ENCODE measurements at places on chromosomes 12 and 14.
A peak's percentile ranks its signal among the peaks of the same experiment; 100 is the strongest.

GRCh38 chr14:102931580-102932285, 9.3 kb downstream of the AMN start:
- DNase-seq, result no peak

DNA sequence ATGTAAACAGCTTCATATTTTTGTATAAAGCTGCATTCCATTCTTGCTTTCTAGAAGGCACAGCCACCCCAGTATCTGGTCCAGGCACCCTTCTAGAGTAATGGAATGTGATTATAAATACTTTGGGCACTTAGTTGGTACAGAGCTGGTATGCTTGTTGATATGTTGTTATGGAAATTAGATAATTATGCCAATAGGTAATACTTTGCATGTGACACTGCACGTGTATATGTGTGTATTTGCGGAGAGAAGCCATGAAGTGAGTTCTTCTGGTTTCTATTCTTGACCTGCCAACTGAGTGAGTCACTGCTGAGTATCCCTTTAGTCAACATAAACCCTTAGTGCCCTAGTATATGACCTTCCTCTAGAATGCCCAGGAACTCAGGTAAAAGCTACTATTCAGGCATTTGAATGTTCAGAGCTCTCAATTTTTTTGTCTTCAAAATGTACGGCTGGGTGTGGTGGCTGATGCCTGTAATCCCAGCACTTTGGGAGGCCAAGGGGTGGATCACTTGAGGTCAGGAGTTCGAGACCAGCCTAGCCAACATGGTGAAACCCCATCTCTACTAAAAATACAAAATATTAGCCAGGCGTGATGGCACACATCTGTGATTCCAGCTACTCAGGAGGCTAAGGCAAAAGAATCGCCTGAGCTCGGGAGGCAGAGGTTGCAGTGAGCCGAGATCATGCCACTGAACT, 6.2 kb upstream of the TCP11L2 start:
- no peak for DNase-seq

- no peak for DNase-seq
Measured at GRCh38 chr12:94593822-94594442, 56.4 kb downstream of the TMCC3 start.

DNA sequence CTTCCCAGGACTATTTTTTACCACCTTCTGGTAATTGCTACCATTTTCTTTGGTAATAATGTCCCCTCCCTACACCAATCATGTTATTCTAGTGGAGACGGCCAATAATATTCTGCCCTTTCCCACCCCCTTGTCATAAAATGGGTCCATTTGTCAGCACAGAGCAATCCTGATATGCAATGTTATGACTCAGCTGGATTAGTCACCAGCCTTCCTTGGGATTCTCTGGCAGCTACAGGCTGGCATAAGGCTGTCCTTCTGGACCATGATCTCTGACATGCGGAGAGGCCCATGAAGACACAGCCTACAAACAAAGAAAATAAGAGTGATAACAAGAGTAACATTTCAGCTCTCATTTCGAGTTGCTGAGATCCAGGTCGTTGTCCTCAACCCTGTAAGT, 222.0 kb upstream of the CPNE8 start:
- DNase-seq, result no peak

- DNase-seq, result no peak
Measured at GRCh38 chr12:131507881-131508280, 203.0 kb upstream of the SFSWAP start.

DNA sequence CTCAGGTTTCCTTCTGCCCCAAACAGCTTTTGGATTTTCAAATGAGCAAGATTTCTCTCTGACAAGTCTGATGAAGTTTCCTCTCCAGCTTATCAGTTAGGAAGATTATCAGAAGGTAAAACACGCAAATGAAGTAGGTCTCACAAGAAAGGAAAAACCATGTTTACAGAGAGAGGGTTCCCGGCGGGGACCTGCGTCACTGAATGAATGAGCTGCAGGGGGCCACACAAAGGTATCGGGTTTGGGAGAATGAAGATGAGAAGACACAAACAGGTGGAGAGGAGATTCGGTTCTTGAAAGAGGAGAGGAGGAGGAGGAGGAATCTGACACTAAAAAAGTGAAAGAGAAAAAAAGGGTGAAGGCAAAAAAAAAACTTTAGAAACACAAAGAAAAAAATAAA, 208.6 kb downstream of the CALM1 start:
- no peak for DNase-seq

DNA sequence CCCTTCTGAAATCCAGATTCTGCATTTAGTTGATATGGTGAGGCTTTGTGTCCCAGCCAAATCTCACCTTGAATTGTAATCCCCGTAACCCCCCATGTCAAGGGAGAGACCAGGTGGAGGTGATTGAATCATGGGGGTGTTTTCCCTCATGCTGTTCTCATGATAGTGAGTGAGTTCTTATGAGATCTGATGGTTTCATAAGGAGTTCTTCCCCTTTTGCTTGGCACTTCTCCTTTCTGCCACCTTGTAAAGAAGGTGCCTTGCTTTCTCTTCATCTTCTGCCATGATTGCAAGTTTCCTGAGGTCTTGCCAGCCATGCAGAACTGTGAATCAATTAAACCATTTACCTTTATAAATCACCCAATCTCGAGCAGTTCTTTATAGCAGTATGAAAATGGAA, 23.1 kb upstream of the C12orf42 start:
- DNase-seq, result no peak

DNA sequence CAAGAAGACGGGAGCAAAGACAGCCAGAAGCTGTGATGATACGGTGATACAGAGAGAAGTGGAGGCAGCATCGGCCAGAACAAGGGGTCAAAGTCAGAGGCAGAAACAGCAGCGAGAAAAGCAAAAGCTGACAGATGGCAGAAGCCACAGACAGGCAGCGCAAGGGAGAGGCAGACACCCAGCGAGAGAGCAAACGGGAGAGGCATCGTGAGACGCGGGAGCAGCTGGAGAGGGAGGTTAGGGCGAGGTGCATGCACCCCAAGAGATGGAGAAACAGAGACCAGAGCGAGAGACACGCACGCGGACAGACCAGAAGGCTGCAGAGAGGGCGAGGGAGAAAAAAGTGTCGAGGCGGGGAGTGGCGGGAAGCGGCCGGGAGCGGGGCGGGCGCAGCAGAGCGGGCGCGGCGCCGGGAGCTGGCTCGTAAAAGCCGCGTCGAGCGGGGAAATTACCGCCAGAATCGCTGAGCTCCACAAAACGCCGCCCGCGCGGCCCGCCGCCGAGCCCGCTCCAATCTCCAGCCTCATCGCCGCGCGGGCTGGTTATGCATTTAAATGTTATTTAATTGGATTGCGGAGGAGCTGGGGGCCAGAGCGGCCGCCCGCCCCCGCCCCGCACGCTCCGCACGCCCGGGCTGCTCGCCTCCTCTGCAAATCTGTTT, 15.6 kb downstream of the SMUG1 start:
- DNase-seq, result peak; percentile 14

- DNase-seq, result no peak
Measured at GRCh38 chr12:77003246-77003645, 62.1 kb downstream of the E2F7 start.

DNA sequence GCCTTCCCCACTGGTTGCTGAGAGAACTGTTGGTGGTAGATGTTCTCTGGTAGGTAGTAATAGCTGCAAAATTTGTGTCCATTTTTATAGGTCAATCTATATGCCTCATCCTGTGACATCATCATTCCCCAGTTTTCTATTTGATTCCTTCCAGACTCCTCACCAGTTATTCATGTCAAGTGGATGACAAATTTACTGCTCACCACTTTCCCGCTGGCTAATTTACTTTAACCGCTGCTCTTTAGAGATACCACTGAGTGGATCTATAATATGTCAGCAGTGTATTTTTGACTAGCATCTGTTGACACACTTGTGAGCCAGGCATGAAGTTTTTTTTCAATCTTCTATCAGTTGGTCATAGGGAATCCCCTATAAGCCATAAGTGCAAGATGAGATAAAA, 24.6 kb downstream of the GPR65 start:
- no peak for DNase-seq

DNA sequence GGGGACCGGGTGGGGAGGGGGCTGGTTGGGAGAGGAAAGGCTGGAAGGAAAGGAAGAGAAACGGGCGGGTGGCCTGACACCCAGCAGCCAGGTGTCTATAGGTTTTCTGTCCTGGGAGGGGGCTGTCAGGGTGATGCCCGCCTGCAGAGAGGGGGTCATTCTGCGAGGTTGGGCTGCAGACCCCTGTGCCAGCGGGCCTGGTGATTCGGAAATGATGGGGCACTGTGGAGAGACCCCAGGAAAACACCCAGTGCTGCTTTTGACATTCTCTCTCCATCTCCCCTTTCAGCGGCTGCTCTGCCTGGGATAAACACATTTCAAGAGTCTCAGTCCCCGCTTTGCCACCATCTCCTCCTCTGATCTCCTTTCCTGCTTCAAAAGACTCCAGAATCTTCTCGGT, 168.5 kb upstream of the RTL1 start:
- DNase-seq, result no peak

- DNase-seq, result no peak
Measured at GRCh38 chr14:42004321-42004720, 397.6 kb downstream of the LRFN5 start.

DNA sequence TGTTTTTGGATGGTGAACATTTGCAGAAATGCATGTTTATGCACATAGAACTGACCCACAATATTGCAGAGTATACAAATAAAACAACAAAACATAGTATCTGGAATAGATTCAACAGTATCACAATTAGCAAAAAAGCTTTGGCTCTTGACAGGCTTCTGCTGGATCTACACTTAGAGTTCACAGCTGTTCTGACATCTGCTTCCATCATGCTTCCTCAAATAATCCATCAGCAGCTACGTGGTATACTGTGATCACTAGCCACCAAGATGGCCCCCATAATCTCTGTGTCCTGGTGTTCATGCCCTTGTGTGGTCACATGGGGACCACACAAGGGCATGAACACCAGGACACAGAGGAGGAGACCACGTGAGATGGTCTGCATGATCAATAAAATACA, 166.6 kb upstream of the CCDC198 start:
- no peak for DNase-seq

GRCh38 chr14:54606631-54607133, 39.8 kb downstream of the SAMD4A start:
- DNase-seq, result no peak

DNA sequence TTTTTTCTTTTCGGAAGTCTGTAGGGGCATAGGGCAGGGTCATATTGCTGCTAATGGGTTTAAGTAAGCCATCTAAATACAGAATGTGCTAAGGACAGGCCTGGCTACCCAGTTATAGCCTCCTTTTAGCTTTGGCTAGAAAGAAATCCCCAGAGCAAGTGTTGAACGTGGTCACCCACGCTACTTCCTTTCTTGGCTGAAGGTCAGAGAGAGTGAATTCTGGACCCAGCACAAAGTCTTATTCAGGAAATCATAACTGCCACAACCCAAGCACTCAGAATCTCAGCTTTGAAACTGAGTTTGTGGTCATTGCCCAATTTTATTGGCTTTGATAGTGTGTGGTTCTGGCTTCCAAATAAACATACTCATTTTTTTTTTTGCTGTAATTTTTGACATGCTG, 542.1 kb upstream of the ATP2B1 start:
- no peak for DNase-seq

- DNase-seq, result no peak
Measured at GRCh38 chr12:122371475-122372045, 50.9 kb downstream of the CLIP1 start.

DNA sequence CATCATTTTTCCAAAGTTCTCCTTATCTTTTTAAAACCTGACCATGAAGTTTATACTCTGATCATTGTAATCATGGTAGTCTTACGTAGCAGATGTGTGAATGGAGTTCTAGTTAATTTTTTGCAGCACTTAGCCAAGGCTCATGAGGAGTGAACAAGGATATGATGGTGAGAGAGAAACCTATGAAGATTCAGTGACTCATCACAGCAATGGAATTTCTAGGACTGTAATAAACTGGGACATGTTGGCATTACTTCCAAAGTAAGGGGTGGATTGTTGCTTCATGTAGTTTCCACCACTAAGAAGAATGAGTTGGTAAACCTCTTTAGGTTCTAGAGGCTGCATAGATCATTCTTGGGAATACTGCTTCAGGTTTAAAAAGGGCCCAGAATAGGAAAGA, 102.7 kb downstream of the LRRIQ1 start:
- no peak for DNase-seq

GRCh38 chr12:88445705-88446394, 134.4 kb downstream of the KITLG start:
- DNase-seq, result no peak

- DNase-seq, result no peak
Measured at GRCh38 chr14:65351493-65352194, 60.9 kb upstream of the FUT8 start.

DNA sequence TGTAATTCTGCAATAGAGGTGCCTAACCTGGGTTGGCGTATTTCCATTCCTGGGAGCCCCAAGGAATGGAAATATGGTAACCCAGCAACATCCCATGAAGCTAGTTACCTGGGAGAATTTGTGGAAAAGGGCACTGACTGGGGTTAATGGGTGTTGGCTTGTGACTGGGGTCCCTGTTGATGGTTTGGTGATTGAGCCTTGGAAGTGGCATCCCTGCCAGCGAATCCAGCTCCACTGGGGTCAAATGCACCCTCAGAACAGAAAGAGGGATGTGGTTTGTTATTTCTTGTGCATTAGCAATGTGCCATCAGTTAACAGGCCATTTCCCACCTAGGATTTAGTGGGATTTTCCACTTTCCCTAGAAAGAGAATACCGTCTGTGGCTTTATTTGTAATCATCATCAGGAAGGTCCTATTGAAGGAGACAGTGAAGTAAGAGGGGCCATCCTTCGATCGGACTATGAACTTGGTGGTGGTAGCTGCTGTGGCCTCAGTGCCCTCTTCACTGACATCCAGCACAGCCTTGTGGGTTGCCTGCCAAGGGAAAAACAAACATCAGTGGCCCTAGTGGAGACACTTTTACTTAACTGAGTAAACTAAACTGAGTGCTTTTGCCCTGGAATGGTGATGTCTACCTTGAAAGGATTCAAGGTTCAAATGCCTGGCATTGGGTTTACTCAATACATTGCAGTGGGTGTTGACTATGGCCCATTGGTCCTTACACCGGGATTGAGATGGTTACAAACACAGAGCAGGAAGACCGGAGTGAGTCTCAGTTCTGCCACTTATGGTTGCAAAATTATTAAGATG, 10.4 kb upstream of the SERPINA11 start:
- DNase-seq, result no peak

DNA sequence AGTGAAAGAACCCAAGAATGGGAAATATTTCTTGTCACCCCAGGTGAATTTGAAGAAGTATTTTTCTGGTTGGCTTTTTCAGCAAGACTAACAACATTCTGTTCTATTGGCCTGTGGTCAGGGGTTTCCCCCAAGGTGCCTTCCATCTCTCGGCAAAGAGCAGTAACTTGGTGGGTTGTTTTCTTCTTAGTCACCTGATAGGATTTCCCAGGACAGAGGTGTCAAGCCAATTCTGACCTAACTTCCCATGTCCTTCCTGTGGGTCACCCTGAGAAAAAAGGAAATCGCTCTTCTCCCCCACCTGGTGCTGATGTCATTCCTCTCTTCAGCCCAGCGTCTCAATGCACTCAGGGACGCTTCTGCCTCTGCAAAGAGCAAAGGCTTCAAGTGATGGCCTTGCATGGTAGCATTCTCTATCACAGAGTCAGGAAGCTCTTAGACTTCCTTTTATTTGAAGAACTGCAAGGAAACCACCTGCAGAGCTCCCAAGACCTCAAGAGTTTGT, 16.1 kb upstream of the IFNG start:
- peak; percentile 64 for DNase-seq

- no peak for DNase-seq
Measured at GRCh38 chr12:90924406-90924805, 30.6 kb downstream of the CCER1 start.
